GM23338 (cell line): ENCODE measurements at places on chromosomes 4 and X.

DNA sequence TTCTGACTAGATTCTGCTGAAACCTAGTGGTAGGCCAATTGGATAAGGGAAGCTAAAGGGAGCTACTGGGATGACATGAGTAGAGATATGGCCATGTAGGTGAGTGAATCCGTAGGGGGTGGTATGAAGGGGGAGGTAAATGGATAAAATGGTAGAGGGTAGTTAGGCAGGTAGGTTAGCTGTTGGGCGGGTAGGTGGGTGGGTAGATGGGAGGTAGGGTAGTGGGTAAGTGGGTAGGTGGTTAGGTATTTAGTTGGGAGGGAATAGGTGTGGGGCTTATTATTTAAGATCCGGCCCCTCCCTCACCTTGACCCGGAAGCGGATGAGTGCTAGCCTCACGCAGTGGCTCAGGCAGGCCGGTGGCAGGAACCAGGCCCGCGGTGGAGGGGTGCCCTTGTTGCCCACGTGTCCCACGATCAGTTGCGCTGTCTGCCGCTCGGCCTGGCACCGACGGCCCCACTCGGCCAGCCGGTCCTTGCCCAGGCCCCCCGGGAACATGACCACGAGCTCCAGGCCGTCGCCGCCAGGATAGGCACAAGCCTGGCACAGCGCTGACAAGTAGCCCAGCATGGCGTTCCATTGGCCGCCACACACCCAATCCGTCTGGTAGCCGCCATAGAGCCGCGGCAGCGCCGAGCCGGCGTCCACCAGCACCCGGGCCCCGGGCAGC, 725 bp downstream of the FAM120C start:
- DNase-seq = peak; percentile 40

- no peak for DNase-seq
These were observed 8.0 kb upstream of the MORC4 start for GRCh38 chrX:107008034-107008433.

- DNase-seq = no peak
These were observed 1859.6 kb downstream of the C4orf33 start for GRCh38 chr4:130955520-130955919.

- no peak for DNase-seq
These were observed 111.1 kb upstream of the ACSL4 start for GRCh38 chrX:109843963-109844751.

GRCh38 chr4:88859191-88859812, 161.7 kb upstream of the NAP1L5 start:
- DNase-seq = no peak

DNA sequence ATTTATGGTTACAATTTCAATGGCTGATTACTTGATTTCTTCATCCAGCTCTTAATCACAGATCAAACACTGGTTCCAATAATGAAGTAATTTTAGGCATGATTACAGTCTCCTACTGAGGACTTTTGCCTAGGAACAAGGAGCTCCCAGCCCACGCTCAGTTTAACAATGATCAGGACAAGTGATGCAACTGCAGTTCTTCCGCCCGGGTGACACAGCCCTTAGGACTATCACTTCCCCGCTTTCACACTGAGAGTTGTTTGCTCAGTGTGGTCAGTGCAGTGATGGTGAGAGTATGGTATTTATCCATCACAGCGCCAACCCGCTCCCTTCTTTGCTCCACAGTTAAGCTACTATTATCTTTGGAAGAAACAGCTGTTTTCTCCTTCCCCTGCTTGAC, 203.2 kb upstream of the MBNL3 start:
- DNase-seq = no peak

GRCh38 chrX:149510386-149510785, 5.3 kb upstream of the IDS start:
- DNase-seq = peak; percentile 40

DNA sequence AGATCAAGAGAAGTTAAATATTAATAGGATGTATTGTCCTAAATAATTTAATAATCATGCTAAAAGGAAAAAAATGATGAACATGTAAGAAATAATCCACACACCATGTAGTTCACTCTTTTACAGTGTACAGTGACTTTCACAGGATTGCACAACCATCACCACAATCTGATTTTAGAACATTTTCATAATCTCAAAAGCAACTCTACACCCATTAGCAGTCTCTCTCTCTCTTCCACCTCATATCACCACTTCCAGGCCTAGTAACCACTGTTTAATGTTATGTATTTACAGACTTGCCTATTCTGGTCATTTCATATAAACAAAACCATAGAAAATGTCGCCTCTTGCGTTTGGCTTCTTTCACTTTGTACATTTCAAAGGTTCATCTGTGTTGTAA, 153.4 kb downstream of the FSTL5 start:
- DNase-seq = no peak

DNA sequence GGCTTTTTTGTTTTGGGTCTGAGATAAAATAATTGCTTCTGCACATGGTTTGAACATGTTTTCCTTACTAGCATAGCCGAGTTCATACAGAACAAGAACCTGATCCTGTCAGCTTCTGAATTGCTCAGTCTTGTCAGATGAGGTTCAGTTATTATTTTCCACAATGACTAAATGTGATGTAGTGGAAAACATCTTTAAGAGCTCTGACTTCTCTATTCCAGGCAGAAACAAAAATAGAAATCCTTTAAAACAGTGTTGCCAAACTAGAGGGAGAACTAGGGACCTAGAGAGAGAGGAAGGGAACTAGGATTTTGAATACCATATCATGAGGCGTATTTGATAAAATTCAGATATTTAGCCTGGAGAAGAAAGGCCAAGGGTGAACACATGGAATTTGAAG, 2.0 kb downstream of the ATP6AP2 start:
- no peak for DNase-seq

- no peak for DNase-seq
These were observed 25.5 kb downstream of the BCOR start for GRCh38 chrX:40072246-40072645.

- DNase-seq = no peak
These were observed 70.6 kb downstream of the AR start for GRCh38 chrX:67614423-67614822.

GRCh38 chrX:24777660-24778059, 83.9 kb downstream of the POLA1 start:
- no peak for DNase-seq

- DNase-seq = no peak
These were observed 199.0 kb upstream of the LEF1 start for GRCh38 chr4:108367751-108368150.

- no peak for DNase-seq
These were observed 121.2 kb upstream of the CXXC4 start for GRCh38 chr4:104615926-104616325.

GRCh38 chr4:119873132-119873531, 193.5 kb downstream of the MAD2L1 start:
- peak; percentile 27 for DNase-seq

DNA sequence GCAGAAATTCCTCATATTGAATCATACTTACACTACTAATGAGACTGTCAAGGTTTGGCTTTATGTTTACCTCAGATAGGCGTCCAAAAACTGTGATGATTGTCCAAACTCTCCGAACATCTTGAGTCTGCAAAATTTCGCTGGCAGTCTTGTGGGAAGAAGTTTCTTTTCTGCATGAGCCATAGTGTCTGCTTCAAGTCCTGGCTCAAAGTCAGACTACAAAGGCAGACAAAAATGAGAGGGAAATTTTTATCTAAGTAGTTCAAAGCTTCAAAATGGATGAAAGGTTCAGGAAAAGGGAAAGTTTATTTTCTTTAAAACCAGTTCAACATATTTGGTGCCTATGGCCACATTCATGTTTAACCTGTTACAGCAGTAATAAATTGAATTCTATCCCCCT, 40.7 kb downstream of the PALLD start:
- no peak for DNase-seq

GRCh38 chr4:110970642-110971041, 347.8 kb upstream of the PITX2 start:
- peak; percentile 92 for DNase-seq

GRCh38 chr4:2248044-2248780, 6.3 kb upstream of the HAUS3 start:
- DNase-seq = no peak

- DNase-seq = no peak
These were observed 3.7 kb upstream of the SETD7 start for GRCh38 chr4:139559687-139560086.

DNA sequence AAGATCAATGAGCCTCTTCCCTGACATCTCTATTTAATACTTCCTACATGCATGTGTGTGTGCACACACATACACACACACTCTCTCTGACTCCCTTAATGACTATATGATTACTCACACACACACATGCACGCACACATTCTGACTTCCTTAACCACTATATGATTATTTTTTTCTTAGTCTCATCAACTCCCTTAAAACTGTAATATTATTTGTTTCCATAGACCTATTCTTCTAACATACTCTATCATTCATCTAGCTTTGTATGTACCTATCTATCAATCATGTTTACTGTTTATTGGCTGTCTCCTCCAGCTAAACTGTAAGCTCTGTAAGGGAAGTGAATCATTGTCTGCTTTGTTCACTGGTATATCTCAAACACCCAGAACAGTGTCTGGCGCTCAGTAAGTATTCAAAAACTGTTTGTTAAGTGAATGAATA, 236.6 kb downstream of the RASL11B start:
- DNase-seq = no peak

DNA sequence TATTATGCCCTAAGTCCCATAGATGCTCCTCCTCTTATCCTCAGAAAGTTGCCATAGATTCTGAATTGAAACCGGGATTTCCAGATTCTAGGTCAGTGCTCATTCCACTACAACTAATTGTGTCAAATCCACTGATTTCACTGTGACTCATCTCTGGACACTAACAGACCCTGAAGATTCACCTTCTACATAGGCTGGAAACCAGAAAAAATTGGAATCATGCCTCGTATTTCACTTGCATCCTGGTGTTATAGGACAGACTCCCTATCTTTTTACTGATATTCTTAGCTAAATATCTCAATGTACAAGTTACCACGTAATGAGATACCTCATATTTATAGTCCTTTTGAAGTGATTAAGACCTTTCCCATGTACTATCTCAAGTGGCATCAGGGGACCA, 36.7 kb downstream of the CLNK start:
- no peak for DNase-seq

DNA sequence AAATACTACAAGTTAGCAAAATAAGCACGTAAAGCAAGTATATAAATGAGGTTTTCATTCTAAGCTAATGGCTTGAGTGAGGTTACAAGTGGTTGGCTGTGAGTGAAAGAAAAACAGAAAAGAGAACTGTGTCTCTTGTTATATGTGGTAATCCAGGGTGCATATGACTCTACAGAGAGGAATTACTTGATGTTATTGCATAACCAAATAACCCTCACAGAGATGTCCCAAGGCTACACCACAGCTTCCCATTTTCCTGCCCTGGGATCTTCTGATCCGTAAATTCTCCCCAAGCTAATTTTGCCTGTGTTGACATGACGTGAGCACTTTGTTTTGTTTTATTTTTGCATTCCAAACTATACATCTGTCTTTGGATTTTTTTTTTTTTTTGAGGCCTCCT, 470.0 kb upstream of the INTU start:
- DNase-seq = no peak

GRCh38 chr4:155491336-155492120, 114.8 kb upstream of the MAP9 start:
- DNase-seq = no peak

DNA sequence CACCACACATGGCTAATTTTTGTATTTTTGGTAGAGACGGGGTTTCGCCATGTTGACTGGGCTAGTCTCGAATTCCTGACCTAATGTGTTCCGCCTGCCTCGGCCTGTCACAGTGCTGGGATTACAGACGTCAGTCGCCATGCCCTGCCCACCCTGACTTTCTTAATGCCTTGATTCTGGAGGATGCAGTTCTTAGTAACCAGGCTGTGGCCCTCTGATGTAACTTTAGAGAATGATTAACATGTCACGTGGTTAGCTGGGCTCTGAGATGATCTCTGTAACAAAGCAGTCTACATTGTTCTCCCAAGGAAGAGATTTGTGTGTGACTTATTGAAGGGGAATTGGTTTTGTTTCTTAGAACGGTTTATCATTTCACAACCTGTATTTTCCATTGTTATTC, 30.6 kb downstream of the ANK2 start:
- peak; percentile 35 for DNase-seq

DNA sequence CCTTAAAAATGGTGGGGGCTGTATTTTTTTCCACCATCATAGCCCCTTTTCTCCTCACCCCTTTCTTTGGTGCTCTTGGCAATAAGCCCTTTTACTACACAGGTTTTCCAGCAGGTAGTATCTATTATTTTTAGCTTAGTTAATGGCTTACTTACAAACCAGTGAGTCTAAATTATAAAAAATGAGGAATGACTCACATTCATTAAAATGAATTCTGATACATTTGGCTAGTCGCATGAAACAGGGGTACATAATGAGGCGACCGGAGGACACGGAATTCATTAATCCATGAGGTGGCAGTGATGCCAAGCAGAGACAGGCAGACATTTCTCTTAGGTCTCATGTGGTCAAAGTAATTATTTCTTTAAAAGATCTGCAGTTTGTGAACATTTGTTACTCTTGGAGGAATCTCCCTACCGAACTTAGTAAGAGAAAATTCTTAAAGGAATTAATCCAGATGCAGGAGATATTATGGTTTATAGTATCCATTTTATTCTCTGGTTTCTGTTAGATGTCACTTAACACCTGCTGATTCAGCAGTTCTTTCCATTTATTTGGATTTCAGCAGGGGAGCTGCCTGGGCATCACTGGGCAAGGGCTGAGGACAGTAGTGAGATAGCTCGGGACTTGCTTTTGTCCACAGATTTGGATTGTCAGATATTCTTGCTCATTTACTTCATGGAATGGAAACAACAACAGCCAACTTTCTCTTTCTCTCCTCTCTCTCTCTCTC, 575.0 kb upstream of the NR3C2 start:
- no peak for DNase-seq

GRCh38 chr4:87089368-87089767, 131.1 kb downstream of the KLHL8 start:
- DNase-seq = no peak

DNA sequence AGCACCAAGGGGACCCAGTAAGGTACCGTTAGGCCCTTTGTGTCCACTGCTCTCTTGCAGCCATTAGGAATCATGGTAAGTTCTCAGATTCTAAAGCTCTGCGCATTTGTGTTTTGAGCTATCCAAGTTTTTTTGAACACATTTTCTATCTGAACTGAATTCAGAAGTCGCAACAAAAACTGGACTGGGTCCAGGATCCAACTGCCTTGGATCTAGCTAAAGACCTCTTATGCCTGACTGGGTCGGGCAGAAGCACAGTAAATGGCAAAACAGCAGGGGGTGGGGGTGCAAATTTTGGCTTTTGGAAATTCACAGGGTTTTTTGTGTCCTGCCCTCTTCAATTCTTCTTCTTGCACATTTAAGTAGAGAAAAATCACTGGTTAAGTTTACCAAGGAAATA, 30.0 kb downstream of the RCHY1 start:
- DNase-seq = no peak

GRCh38 chrX:46569621-46570020, 3.9 kb upstream of the CHST7 start:
- DNase-seq = no peak

DNA sequence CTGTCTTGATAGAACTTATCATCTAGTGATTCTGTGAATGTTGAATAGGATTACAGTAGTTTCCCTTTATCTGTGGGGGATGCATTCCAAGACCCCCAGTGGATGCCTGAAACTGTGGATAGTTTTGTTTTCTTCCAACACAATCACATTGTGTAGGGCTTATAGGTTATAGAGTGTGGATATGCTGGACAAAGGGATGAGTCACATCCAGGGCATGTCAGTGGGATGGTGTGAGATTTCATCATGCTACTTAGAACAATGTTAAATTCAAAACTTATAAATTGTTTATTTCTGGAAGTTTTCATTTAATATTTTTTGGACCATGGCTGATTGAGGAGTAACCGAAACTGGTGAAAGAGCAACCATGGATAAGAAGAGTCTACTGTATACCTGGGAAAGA, 432.3 kb upstream of the ATOH1 start:
- no peak for DNase-seq

GRCh38 chrX:110120025-110120424, 117.1 kb downstream of the TMEM164 start:
- DNase-seq = no peak
